ENCODE measurements at places on chromosomes 3 and 15.

DNA sequence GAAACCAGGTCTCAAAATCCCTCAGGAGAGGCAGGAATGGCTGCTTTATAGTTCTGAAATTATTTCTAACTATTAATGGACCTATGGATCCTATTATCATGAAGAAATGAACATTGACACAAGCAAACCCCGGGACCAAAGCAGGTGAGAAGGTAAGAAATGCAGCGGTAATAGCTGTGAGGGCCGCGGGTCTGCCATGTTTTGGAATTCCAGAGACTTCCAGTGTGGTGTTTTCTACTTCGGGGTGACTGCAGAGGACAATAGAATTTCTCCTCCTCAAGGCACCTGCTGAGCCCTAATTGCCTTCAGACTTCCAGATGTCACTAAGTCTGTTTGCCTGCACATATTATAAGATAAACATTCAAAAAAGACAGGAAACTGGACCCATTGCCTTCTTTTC, 437.4 kb downstream of the GABRG3 start:
- DNase-seq, result no peak

DNA sequence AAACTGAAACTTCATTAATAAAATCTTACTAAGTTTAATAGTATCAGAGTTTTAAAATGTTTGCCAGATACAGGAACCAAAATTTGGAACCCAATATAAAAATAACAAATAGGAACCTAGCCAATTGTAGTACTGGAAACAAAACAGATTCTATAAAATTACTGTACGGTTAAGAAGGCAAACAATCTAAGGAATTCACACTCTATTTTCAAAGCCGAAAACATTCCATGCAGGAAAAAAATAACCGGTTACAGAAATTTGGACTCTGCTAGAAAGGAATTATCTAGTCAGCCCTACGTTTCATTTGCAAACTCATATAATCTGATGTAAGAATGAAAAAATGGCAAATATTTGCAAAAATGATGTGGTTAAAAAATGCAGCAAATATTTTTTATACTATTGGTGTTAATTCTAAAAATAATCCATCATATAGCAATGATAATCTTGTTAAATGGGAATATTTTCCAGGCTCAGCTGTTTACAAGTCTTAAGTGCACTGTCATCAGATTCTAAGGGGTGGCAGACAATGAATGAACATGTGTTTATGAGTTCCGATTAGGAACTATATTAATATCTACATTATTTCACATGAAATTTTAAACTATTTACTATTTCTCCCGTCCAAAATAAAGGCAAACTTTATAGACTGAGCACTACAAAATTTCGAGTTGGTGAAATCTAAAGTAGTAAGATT, 58.1 kb downstream of the DCBLD2 start:
- DNase-seq, result no peak

- DNase-seq, result no peak
Observed at GRCh38 chr3:78895528-78895927, 872.3 kb downstream of the ROBO1 start.

DNA sequence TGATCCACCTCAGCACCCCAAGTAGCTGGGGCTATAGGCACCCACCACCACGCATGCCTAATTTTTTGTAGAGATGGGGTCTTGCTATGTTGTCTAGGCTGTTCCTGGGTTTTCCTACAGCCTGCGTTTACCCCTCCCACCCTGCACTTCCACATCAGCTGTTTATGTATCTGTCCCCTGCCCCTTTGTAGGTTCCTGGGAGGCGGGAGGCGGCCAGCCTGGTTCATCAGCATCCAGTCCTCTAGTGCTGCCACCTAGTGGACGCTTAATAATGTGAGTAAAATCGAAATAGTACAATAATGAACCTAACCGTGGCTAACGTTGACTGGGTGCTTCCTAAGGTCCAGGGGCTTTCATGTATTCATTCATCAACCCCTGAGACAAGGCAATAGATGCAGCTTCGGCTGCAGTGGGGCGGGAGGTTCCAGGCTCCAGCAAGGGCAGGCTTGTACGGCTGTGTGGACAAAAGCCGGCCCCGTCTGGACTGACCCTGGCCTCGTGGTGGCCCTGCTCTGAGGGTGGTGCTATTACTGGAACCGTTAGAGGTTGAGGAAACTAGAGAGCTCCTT, 1.2 kb upstream of the LCTL start:
- DNase-seq, result peak; percentile 69

- no peak for DNase-seq
Observed at GRCh38 chr15:75309711-75310110, 26.2 kb upstream of the COMMD4 start.
